GM18507 (cell line): ENCODE measurements at places on chromosomes 4 and X.

DNA sequence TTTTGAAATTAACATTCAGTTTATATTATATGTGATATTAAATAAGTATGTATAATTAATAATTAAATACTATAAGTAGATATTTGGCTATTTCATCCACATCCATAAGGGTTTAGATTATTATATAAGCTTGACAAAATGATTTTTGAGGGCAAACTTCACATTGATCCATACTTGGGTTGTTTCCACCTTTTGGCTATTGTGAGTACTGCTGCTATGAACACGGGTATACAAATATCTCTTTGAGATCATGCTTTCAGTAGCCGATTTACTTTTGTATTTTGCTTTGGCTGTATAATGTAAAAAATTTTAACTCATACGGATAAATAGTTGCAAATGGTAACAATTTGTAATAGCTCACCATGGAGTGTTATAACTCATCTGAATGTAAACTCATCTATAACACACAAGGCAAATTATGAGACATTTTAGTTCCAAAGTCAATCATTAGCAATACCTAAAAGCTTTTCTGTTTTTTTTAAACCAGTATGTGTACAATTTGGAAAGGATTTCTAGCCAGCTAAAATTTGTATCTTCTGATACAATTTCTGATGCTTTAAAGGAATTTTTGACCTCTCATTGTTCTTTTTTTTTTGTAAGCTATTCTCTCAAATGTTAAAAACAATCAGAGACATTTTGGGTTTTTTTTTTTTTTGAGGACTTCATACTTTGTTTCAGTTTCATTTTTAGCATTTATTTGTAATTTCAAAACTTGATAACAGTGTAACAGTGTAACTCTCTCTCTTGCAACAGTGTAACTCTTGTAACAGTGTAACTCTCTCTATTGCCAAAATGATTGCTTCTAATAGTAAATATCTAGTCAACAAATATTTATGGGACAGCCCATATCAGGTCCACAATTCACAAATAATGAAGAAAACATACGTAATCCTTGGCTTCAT is 51.8 kb upstream of the ARX start:
- no peak for DNase-seq

GRCh38 chrX:132622130-132622529 is 133.3 kb upstream of the MBNL3 start:
- DNase-seq: no peak

DNA sequence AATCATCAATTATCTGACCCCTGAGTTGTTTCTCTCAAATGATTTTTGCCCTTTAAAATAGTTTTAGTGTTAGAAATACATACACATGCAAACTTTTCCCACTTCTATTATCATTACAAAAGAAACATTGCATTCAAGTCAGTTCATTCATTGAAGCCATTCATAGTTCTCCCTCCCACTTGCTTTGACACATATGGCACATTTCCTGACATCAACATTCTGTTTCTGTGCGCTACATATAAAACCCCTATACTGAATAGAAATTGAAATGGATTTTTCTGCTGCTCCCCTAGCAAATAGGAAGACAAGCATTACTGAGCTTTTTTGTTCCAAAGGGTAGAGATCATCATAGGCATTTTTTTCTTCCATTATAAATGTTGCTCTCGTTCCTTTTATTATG is 497.9 kb upstream of the PCDH10 start:
- no peak for DNase-seq

GRCh38 chr4:127080141-127080540 is 552.6 kb upstream of the INTU start:
- no peak for DNase-seq

DNA sequence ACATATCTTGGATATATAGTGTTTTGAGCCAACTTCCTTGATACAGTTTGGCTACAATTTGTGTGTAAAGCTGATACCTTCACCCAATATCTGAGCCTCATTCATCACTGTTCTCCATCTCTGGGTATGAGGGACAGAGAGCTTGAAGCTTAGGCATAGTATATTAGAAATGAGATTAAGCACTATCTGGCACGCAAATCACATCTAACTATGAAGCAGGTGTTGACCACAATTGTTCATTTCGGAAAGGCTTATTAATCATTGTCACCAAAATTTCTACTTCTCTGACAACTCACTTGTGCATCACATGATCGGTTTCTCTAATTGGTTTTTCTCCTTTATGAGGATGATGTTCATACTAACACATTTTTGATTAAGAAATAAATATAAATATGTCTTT is 2.1 kb upstream of the POF1B start:
- no peak for DNase-seq

- no peak for DNase-seq
Measured at GRCh38 chr4:85580489-85580888, 105.5 kb downstream of the ARHGAP24 start.

GRCh38 chr4:86159216-86159615 is 200.6 kb downstream of the MAPK10 start:
- DNase-seq: no peak

- no peak for DNase-seq
Measured at GRCh38 chr4:184442314-184442635, 32.1 kb downstream of the IRF2 start.

GRCh38 chr4:153785910-153786721 is 2.8 kb downstream of the SFRP2 start:
- no peak for DNase-seq

- no peak for DNase-seq
Measured at GRCh38 chr4:166977596-166977995, 256.7 kb downstream of the SPOCK3 start.

DNA sequence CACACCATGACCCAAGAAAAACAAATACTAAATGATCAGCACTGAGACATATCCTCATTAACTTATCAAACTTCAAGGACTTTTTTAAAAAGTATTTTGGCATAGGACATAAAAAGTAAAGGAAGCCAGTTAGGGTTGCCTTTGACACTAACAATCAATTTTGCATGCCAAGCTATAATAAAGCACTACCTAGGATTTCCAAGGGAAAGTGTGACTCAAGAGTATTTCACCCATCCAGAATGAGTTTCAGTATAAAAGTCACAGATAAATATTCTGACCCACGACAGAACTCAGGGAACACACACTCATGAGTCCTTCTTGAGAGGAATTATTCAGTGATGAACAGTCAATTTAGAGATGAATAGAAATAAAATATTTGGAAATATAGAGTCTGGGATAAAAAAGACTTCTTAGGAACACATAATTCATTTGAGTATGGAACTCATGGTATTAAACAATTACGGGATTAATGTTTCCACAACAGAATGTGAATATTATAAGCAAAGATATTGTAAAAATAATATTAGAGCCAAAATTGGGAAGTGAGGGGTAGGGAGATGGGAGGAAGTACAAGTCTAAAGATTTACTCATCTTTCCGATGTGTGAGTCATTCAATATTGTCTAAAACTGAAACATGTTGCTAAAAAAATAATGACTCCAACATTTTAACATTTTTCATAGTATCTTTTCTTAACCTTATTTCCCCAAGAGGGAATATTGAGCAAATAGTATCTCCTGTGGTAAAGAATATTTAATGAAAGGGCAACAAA is 143.5 kb upstream of the LNX1 start:
- DNase-seq: no peak

DNA sequence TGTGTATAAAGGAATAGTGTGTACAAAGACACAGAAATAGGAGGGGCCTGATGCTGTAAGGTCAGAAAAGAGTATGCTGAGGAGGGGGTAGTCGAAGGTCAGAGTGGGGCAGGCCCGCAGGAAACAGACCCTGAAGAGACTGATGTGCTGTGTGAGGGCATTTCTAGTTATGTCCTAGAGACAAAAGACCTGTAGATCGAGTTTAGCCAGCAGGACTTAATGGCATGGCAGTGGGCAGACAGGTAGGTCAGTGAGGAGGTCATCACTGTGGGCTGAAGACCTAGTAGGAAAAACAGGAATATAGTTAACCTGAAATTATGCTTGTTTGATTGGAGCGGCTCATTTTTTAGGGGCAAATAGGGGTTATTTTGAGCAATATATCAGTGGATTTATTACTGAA is 57.1 kb downstream of the KIAA0232 start:
- DNase-seq: no peak

DNA sequence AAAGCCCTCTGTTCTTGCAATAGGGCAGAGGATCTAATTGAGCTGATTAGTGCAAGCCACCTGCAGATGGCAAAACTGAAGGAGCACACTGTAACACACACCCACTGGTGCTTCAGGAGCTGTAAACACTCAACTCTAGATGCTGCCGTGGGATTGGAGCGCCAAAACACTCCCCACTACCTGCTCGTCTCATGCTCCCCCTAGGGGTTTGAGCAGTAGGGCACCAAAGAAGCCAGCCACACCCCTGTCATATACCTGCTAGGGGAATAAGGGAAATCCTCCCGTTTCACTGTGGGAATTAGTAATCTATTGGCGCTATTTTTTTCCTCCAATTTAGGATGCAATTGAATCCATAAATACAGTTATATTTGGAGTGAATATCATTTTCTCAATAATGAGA is 360.2 kb downstream of the GLUD2 start:
- no peak for DNase-seq

- DNase-seq: no peak
Measured at GRCh38 chr4:110075891-110076290, 122.5 kb downstream of the ELOVL6 start.

DNA sequence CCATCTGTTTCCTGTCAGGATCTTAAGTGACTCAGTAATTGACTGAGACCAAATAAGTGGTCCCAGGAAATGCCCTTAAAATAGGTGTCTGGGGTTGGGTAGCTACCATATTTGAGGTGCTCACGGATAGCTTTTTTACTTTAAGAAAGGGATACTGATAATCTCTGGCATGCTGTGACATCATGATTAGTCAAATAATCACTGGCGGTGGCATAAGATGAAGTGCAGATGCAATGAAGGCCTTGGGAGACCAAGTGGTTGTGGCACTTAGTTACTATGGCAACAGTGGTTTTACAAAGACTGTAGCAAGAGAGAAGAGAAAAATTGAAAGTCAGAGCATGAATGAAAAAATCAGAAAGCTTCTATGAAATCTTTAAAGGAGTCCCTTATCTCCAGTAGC is 114.5 kb upstream of the SLIT2 start:
- DNase-seq: no peak

DNA sequence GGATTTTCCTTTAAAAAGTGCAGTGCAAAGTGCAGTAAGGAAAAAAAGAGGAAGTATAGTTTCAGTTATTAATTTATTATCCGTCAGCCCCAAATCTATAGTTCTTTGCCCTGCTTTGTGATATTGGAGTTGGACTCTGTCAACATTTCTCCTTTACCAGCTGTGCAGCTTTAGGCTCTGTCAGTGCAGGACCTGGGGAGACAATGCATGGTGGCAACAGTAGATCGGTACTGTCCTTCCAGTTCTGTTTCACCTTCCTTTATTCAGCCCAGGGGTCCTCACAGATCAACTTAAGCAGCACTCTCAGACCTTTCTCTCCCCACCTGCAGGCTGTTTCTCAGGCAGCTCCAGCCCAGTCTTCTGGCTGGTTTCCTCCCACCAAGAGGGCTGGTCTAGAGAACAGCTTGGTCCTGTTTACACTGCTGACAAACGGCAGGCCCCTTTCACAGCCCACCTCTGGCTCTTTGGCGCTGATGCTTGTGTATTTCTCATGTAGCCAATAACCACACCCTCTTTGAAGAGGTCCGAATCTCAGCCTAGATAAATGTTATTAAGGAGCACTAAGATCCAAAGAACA is 71.6 kb downstream of the MCUB start:
- DNase-seq: no peak

GRCh38 chr4:84907145-84907544 is 59.3 kb downstream of the WDFY3 start:
- no peak for DNase-seq

GRCh38 chr4:145216535-145216934 is 36.1 kb upstream of the OTUD4 start:
- no peak for DNase-seq

DNA sequence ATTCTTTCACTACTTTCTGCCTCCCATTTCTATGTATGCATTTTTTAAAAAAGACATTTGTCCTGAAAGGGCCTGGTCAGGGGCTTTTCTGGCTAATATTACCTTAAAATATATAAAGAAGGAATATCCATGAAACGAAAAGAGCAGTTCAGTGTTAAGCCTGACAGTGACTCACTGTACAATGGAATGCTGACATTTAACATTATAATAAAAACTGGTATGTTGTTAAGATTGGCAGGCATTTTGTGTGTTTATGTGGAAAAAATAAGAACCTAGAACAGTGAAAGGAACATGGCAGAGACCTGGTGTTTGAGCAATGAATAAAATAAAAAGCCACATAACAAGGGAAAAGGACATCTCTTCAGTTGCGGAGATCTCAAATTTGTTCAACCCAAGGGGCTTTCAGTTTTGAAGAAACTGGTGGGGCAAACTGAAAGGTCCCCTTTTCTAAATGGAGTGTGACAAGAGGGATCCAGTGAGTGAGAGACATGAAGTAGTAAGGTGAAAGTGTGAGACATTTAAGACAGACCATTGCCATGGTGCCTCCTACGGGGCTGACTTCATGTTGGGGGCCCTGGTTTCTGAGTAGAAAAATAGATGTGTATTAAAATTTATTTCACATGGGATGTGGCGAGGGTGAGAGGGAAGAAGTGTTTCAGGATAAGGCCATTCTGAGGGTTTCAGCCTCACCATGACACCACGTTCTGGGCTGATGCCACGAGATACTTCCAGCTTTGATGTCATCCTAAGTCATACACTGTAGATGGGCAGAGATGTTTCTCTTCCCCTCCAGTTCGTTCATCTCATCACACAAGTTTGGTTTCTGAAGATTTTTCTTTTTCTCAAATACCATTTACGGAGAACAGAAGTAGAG is 324.9 kb downstream of the PPP3CA start:
- no peak for DNase-seq

DNA sequence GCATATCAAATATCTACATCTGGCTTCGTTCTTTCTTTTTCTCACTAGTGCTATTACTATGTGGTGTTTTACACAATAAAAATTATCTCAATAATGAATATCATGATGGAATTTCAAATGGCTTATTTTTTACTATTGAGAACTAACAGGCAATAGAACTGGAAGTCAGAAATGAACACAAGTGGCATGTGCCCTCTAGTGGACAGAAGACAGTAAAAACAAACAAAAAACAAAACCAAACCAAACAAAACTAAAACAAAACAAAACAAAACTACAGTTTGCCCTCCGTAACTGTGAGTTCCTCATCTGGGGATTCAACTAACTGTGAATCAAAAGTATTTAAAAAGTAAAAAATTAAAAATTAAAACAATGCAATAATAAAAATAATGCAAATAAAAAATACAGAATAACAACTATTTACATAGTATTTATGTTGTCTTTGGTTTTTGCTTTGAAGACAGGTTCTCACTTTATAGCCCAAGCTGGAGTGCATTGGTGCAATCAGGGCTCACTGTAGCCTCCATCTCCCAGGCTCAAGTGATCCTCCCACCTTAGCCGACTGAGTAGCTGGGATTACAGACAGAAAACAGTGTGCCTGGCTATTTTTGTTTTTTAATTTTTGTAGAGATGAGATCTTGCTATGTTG is 195.6 kb upstream of the TACR3 start:
- DNase-seq: no peak

GRCh38 chr4:102139132-102139573 is 206.1 kb downstream of the SLC39A8 start:
- no peak for DNase-seq

GRCh38 chr4:147560625-147561024 is 56.6 kb upstream of the TMEM184C start:
- DNase-seq: no peak
